Activated CD4-positive, alpha-beta T cell treated with anti-CD3 and anti-CD28 coated beads, Interleukin-10, Interleukin-2, amounts not matched to agents 100 ng/mL and 50 ng/mL, durations not matched to agents 16 hours and 8 hours (primary cell): ENCODE measurements at places on chromosomes 5 and 9.

GRCh38 chr5:135458356-135458755 lies 6.2 kb upstream of the TIFAB start:
- DNase-seq = no peak

DNA sequence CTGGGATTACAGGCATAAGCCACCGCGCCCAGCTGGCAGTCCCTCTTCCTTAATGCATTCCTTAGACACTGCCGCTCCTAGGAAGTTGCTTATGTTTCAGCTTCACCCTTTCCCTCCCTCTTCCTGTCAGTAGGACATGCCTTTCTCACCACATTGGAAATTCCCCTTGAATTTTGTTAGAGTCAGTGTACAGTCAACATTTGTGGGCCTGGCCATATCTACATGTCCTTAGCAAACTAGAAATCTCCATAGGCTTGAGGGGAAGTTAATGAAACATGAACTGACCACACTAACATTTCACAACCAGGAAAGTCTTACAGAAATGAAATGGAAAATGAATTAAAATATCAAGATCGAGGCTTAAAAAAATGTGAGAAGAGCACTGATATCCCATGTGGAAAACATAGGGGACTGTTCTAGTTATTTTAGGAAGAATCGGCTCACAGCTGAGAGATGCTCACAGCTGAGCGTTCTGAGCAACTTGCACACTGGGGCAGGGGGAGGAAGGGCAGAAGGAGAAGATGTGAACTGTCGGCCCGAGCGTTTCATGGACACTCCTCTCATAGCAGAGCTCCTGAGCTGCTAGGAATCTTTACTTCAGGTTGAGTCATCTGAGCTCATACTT lies 21.1 kb upstream of the LVRN start:
- DNase-seq = no peak

- peak; percentile 6 for DNase-seq
Measured at GRCh38 chr9:128946571-128947276, 679 bp downstream of the DOLK start.

- DNase-seq = no peak
Measured at GRCh38 chr5:79931866-79932265, 59.2 kb downstream of the MTX3 start.

DNA sequence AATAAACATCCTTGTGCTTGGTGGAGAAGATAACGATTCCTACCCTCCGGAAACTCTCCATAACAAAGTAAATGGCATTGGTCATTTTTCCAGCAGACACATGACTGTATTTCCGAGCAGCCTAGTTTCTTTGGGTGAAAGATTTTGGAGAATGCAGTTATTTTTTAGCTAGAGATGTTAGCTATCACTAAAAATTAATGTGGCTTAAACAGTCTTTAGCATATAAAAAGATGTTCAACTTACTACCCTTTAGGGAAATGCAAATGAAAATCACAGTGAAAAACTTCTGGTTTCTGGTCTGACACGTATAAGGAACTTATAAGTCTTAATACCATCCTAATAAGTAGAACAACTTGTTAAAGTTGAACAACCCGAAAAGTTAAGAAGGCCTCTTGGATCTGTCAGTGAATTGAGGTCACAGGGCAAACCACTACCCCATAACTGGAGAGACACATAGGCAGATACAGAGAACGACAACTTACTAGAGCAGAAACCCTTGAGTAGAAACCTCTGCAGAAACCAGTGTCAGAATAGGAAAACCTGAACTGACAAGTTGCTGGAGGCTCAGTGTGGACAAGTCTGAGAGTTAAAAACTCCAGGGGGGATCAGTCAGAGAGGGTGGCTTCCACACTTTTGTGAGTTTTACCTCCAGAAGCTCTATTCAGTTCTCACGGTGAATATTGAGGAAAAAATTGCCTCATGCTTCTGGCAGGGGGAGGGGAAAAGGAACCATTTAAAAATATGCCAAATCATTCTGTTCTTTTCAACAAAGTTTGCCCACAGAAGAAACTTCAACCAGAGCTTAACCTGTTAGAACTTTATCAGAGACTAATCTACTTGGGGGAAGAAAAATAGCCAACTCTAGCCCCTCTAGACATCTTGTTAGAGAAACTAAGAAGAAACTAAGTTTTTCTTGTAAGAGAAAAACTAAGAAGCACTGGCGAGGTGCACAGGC lies 325.2 kb upstream of the RPS23 start:
- no peak for DNase-seq

DNA sequence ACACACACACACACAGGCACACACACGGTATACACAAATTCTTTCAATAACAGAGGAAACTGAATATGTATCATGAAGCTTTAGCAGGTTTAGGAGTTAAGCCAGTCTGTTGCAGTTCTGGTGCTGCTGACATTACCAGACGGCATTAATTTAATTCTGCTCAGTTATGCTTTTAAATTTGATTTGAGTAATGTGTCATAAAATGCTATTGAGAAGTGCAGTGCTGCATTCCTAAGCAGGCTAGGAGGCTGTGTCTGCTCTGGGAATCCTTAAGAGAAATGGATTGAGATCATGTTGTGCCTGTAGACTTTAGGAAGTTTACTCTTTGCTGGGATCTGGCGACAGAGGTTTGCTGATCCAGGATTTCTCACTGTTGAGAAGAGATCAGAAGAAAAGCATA lies 733.8 kb downstream of the BRINP1 start:
- no peak for DNase-seq

GRCh38 chr5:172886476-172886875 lies 52.4 kb downstream of the ERGIC1 start:
- no peak for DNase-seq

GRCh38 chr9:126357074-126357473 lies 30.4 kb downstream of the MVB12B start:
- DNase-seq = no peak

- DNase-seq = no peak
Measured at GRCh38 chr5:39299962-39300361, 64.3 kb downstream of the C9 start.
